ENCODE measurements at places on chromosomes 7 and 10.

- DNase-seq, result no peak
These were observed 83.8 kb downstream of the EBLN1 start for GRCh38 chr10:22133749-22134624.

DNA sequence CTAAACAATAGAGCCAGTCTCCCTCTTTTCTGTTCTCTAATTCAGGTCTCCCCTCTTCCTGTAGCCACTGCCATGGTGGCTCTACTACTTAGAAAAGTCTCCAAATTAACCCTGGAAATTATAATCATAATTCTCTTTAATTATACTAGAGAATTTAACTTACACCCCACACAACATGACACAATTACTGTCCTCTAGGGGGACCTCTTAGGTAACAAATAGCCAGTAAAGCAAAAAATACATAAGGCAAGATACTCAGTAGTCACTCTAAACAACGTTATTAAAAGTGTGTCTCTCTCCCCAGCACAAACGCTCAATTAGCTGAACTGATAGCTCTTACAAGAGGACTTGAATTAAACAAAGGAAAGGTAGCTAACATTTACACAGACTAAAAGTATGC is 44.3 kb upstream of the ZNF107 start:
- DNase-seq, result no peak

- DNase-seq, result no peak
These were observed 5.8 kb downstream of the CFAP69 start for GRCh38 chr7:90250601-90251303.

- no peak for DNase-seq
These were observed 391.1 kb downstream of the PLXNA4 start for GRCh38 chr7:132185150-132185549.

DNA sequence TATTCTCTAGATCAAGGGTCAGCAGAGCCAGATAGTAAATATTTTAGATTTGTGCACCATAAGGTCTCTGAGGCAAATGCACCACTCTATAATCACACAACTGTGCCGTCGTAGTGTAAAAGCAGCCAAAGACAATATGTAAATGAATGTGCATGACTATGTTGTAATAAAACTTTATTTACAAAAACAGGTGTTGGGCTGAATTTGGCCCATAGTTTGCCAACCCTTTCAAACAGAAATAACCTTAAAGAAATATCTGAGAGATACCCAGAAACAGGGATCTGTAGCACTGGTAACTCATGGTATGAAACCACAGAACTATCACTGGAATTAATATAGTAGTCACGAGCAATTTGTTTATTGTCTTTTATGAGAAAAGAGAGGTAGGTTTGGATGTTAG is 86.0 kb downstream of the ARID5B start:
- no peak for DNase-seq

DNA sequence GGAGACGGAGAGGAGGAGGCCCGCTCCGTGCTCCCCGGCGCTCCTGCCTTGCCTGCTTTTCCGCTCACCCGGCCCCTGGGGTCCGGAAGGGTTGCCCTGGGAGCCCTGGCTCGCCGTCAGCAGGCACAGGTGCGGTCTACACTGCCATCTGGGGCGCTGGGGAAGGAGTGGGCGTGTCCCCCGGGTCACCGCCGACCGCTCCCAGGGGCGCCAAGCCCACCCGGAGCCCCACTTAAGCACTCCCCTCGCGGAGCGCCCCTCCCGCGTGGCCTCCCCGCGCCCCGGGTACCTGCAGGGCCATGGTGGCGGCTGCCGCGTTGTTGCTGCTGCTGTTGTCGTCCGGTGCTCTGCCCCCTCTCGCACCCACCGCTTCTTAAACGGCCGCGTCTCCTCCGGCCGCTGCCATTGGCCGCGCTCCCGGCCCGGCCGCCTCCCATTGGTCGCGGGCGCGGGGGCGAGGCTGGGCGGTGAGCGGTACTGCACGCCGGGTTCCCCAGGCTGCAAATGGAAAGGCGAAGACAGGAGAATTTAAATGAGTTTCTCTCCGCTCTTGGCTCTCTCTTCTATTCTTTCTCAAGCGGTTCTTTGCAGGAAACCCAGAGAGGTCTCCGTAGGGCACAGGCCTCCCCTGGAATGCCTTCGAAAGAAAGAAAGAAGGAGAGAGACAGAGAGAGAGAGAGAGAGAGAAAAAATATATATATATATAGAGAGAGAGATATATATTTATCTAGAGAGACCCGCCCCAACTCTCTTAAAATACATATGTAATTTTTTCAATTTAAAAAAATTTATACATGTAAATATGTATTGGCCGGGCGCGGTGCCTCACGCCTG is at the start of gene ACBD7:
Gene ACBD7, minus strand, starts transcription at position 349 of the 834 bp plus-strand sequence. Its CDS starts 48 bp downstream, at position 301.
- no peak for DNase-seq

GRCh38 chr7:14762561-14762960 is 140.0 kb downstream of the DGKB start:
- DNase-seq, result no peak

DNA sequence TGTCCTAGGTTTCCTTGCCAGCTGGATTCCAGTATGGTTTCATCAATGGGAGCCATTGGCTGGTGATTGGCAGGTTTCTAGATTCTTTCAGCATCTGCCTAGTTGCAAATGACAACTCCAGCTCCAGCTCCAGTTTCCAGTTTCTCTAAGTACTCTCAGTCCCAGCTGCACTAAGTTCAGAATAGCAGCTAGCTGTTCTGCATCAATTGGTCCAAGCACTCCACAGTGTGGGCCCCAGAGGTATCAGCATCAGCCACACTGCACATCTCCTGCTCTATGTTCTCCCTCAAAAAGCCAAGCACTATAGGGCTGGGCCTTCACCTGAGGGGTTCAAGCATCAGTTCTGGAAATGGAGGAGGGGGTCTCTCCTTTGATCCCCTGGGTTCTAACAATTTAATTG is 143.4 kb downstream of the VPS50 start:
- no peak for DNase-seq

- DNase-seq, result peak; percentile 2
These were observed 76.8 kb upstream of the LEP start for GRCh38 chr7:128164061-128164954.

- peak; percentile 41 for DNase-seq
These were observed 430.5 kb downstream of the MDFIC start for GRCh38 chr7:115352375-115352774.

GRCh38 chr10:32253276-32253675 is 93.7 kb downstream of the EPC1 start:
- DNase-seq, result no peak

- no peak for DNase-seq
These were observed 259.8 kb downstream of the GLI3 start for GRCh38 chr7:41977151-41977651.

- no peak for DNase-seq
These were observed 57.3 kb downstream of the ARID5B start for GRCh38 chr10:61958805-61959204.

Data from AG04449 (cell line).